Stimulated activated CD4-positive, alpha-beta T cell treated with anti-CD3 and anti-CD28 coated beads, Interleukin-4, amount 100 ng/mL, for 1 hour (primary cell): ENCODE measurements at places on chromosomes 7 and 10.

DNA sequence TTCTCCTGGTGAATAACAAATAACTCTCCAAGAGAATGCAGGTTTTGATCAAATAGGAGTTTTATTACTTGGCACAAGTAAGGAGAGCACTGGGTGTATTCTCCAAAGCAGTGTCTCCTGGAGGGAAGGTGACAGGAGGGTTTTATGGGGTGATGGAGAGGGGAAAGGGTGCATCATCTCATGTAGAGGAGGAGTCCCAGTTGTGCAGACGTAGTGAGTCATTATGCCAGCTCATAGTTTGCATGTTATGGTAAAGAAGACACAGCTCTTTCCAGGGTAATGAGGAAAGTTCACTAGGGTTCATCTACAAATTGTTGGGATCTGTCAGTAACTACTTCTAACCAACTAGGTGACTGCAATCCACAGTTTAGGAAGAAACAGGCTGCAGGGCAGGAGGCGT lies 347.9 kb upstream of the MEOX2 start:
- no peak for DNase-seq

DNA sequence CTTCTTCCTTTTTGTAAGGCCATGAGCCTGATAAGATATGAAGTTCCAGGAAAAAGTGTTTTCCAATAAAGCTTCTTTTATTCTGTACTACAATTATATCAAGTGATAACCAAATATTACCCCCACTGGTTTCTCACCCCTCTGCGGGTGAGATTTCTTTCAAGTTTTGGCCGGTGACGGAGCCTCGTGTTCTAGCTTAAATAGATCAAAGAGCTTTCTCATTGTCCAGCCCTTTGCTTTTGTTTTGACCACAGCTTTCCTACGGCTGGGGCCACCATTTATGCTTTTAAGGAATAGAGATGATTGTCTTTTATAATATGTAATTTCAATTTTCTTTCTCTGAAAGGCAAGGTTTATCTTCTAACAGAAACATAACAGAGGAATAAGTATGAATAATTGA lies 196.7 kb upstream of the MTPN start:
- DNase-seq: no peak

- DNase-seq: no peak
Observed at GRCh38 chr7:13603661-13604060, 385.8 kb downstream of the ETV1 start.

- DNase-seq: no peak
Observed at GRCh38 chr7:20284771-20285143, 45.9 kb upstream of the ITGB8 start.

- DNase-seq: no peak
Observed at GRCh38 chr10:53469383-53469782, 696.8 kb upstream of the MBL2 start.

- peak; percentile 70 for DNase-seq
Observed at GRCh38 chr7:99365318-99366141, 9.0 kb upstream of the ARPC1B start.
